Liver (tissue), 10 donors: ENCODE measurements at places on chromosomes 7 and 10. TPM values are rescaled to one million over a fixed set of nuclear protein-coding genes. Genes with fewer than 3 reads are reported as not detected.

GRCh38 chr7:157136372-157136771 lies 2.4 kb upstream of the UBE3C start:
- DNase-seq: no peak

DNA sequence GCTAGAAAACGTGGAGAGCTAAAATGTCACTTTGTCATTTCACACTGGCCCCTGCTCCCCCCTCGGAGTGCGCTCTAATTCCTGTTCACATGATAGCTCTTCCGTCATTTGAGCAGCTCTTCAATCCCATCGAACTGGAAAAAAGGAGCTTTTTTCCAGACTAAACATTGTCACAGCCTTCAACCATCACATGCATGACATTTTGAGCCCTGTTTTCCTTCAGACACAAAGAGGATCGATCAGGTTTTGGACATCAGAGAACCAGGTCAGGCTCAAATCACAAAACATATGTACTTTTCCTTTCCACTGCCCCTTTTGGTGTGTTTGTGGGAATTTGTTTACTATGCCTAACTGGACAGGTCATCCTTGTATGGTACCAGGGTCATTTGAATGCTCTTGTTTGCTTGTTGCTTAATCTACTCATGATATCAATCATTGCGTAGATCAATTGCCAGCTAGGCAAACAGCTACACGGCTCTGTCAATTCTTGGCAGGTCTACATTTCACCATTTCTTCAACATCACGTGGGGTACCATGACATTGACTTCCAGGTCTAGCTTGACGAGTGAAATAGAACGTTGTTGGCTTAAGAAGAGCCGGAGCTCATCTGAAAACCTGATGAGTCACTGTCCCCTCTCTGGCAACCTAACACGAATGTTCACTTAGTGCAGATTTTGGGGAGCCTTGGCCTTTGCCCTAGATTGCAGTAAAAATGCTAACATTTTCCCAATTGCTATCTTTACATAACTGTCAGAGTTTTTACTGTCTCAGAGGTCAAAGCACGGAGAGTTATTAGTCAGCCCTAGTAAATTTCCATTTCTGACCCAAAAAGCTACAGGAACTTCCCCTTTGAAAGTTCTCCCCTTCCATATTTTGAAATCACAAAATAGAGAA lies 87.3 kb downstream of the LYZL2 start:
- no peak for DNase-seq

GRCh38 chr10:62095181-62096122 lies 173.2 kb downstream of the RTKN2 start:
- DNase-seq: no peak

- no peak for DNase-seq
Observed at GRCh38 chr7:98256431-98256830, 4.4 kb upstream of the TECPR1 start.

DNA sequence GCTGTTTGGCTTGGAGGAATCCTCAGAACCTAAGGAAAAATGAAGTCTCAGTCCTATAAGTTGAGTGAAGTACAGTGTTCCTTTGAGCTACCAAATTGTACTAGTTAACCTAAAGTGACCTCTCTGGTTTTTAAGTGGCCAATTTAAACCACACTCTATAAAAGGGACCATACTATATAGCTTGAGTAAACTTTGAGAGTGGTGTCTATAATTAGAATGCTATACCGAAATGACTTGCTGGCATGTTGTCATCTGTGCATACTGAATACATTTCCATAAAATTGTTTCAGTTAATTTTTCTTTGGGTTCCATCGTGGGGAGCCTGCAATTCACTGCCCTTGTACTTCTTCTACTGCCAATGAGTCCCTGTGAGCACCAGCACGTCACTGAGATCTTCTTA lies 151.1 kb downstream of the DKK1 start:
- no peak for DNase-seq

GRCh38 chr10:117471344-117471874 lies 71.1 kb upstream of the EMX2 start:
- no peak for DNase-seq

DNA sequence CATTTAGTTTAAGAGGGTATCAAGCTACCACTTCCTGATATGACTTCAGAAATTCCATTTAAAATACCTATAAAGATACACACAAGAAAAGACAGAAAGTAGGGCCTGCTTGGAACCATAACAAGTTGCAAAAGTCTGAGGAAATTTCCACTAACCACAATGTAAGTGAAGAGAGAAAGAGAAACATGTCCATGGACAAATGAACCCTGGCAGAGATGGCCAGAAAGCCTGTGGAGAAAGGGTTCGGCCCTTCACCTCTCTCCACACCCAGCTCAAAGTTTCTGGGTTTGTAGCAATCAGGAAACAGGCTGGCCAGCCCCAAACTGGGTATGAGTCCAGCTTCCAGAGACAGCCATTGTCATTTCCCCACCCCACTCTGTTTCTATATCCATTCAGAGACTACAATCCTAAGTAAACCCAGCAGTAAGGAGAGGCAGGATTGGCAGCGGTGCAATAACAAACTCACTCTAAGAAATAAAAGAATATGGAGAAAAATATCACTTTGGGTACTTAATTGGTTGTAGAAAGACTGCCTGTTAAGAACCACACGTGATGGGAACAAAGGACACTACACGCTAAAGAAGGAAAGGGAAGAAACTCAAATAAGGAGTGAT lies 71.1 kb downstream of the STK17A start:
- no peak for DNase-seq

GRCh38 chr7:14023838-14024237 lies 34.4 kb upstream of the ETV1 start:
- DNase-seq: no peak

GRCh38 chr10:34824870-34825269 lies 9.8 kb upstream of the PARD3 start:
- DNase-seq: no peak

DNA sequence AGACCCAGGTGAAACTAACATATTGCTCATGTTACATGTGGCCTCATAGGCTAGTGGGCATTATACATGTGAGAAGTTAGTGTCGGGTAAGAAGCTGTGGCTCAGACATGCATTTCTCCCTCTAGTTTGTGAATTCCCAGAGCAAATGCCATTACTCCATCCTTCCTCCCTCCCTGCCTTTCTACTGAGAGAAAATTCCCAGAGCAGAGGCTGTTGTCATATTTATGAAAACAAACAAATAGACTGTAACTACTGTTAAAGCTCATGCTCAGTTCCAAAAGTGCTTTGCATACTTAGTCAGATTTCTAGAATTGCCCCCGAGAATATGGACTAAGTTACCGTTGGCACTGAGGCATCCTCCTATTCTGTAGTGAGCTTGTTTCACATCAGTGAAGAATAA lies 29.0 kb downstream of the ZNRF2 start:
- DNase-seq: no peak

DNA sequence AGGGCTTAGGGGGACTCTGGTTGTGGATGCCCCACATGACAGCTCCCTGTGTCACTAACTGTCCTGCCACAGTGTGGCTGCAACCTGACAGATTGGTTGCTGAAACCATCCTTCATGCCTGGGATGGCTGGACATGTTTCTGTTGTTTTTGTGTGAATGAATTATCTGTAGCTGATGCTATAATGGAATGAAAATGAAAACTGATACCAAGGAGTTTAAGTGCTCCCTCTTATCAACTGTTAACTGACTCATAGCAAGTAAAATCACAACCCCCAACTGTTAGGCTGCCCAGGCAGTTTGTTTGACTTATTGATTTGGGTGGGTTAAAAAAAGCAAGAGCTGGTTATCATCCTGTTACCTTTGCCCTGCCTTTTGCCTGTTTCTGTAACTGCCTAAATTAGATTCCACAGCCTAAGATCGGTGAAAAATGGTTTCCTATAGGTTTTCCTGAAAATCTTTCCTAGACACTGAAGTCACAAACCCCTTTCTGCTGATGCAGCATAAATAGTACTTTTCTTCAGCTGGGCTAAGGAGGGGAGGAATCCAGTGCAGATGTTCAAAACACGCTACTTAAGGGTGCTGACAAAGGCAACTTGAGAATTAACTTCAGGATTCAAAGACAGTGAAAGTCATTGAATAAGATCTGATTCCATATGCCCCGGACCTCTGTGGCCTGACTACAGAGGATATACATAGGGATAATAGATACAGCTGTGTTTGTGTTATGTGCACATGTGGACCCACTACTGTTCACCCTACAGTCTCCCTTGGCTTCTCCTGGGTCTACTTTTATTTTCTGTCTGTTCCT lies 5.7 kb downstream of the FRAT2 start:
- DNase-seq: no peak

GRCh38 chr10:7334642-7334964 lies 76.2 kb downstream of the SFMBT2 start:
- no peak for DNase-seq

DNA sequence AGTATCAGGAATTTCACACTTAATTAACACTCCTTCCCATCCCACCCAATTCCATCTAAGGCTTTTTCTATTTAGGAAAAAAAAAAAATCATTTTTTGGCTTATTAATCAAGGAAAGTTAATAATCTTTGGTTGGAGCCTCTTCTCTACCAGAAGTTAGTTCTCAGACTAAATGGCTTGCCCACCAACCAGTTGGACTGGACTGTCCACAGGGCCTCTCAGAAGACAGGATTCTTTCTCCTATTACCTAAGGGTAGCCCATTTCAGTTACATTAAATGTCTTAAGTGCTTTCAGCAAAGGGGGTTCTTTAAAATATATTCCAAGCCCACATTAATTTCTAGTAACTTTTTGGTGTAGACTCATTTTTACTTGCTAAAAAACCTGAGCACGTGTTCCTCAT lies 35.2 kb downstream of the GLUD1 start:
- no peak for DNase-seq

GRCh38 chr10:48533951-48534720 lies 70.7 kb downstream of the ARHGAP22 start:
- no peak for DNase-seq

DNA sequence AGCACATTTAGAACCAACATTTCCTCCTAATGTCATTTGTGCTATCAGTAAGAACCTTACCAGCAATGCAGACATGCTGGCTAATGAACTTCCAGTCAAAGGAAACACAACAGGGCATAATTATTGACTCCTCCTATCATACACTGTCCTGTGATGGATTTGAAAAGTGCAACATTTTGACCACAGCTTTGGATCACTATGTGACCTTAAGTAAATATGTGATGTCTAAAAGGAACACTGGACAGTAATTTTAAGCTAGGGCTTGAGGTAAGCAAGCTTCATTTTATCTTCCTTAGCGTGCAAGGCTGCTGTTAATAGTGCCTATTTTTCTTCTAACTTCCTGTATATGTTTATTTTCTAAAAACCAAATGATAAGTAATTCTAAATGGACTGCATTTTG lies 240.6 kb upstream of the HGF start:
- no peak for DNase-seq

GRCh38 chr7:119964788-119965542 lies 308.0 kb upstream of the KCND2 start:
- DNase-seq: no peak

DNA sequence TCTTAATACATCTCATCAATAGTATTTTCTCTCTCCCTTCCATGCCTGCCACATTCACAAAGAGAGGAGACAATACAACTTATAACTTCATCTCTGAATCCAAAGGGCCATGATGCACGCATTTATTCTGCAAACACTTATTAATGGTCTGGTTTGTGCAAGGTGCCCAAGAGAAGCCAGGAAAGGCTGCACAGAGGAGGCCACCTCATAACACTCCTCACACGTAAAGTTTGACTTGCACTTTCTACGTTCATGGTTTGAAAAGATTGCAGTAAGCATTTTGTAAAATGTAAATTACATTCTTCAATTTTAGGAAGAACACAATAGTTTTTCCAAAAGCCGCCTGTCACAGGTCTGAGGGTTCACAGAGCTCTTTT lies 1.2 kb upstream of the PALS2 start:
- DNase-seq: no peak

- no peak for DNase-seq
Observed at GRCh38 chr7:93055543-93056107, 62.2 kb downstream of the SAMD9 start.

DNA sequence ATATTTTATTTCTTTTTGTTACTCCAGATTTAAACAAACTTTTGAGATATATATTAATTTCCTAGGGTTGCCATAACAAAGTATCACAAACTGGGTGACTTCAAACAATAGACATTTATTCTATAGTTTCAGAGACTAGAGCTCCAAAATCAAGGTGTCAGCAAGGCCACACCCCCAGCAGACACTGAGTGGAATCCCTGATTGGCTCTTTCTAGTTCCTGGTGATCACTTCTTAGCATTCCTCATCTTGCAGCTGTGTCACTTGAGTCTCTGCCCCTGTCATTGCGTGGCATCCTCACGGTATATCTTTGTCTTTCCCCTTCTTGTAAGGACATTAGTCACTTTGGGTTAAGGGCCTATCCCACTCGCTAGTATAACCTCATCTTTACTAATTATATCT lies 7.6 kb upstream of the SLC26A3 start:
- DNase-seq: no peak

- no peak for DNase-seq
Observed at GRCh38 chr10:125605167-125605566, 77.8 kb downstream of the TEX36 start.

DNA sequence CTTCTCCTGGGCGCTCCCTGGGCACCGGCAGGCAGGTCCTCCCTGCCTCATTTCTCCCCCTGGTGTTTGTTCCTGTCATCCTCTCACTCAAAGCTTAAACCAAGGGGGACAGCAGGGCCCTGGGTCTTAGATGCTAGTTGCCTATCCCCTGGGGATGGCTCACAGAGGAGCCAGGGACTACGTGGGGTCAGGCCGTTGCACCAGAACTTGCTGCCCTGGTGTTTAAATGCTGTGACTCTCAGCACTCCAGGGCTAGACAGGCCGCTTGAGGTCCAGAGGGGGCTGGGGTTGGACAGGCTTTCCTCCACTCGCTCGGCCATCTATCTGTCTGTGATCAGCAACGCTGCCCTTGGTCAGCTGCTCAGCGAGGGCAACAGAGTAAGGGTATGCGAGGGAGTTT lies 340.3 kb downstream of the CXCL12 start:
- DNase-seq: no peak

GRCh38 chr7:95577137-95577536 lies 19.2 kb downstream of the PDK4 start:
- no peak for DNase-seq

DNA sequence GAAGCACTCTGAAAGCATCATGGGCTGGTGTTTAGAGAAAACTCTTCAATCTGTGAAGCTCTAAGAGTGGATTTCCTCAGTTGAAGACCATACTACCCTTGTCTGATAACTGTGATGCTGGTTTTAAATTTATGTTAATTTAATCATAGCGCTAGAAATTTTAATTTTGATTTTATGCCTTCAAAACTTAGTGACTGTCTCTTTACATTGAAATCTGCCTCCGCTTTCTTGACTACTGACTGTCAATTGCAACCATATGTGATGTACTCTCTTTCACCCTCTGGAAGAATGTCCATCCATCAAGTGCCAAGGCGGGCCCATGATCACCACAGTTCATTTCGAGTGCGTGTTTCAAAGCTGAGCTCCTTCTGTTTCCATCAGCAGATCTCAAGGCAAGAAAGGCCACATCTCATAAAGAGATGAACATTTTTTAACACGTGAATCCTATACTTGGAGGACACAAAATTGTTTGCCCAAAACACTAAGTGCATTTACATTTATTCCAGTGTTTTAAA lies 147.1 kb downstream of the ITGA8 start:
- no peak for DNase-seq

Gene TMEM176A
- total RNA-seq: 404 TPM

Gene LRIT1
- total RNA-seq: not detected

Gene GALNT17
- 0.42 TPM for total RNA-seq

Gene GRM3
- 0.09 TPM for total RNA-seq

Gene CNTNAP2
- 1.0 TPM for total RNA-seq

Gene XRCC2
- 6.2 TPM for total RNA-seq

Gene GSAP
- total RNA-seq: 24.2 TPM

Gene SDK1
- total RNA-seq: 0.42 TPM

Gene CASD1
- total RNA-seq: 14.1 TPM

Gene NCAPG2
- 4.6 TPM for total RNA-seq

Gene ZYX
- 15.4 TPM for total RNA-seq

Gene NAT16
- not detected for total RNA-seq

Gene TRPV5
- total RNA-seq: 0.23 TPM

Gene CDHR3
- total RNA-seq: 2.5 TPM

Gene CALML5
- total RNA-seq: not detected
